ENCODE measurements at places on chromosomes 2 and 18.

GRCh38 chr2:10169581-10169980 lies 47.0 kb downstream of the RRM2 start:
- no peak for DNase-seq

DNA sequence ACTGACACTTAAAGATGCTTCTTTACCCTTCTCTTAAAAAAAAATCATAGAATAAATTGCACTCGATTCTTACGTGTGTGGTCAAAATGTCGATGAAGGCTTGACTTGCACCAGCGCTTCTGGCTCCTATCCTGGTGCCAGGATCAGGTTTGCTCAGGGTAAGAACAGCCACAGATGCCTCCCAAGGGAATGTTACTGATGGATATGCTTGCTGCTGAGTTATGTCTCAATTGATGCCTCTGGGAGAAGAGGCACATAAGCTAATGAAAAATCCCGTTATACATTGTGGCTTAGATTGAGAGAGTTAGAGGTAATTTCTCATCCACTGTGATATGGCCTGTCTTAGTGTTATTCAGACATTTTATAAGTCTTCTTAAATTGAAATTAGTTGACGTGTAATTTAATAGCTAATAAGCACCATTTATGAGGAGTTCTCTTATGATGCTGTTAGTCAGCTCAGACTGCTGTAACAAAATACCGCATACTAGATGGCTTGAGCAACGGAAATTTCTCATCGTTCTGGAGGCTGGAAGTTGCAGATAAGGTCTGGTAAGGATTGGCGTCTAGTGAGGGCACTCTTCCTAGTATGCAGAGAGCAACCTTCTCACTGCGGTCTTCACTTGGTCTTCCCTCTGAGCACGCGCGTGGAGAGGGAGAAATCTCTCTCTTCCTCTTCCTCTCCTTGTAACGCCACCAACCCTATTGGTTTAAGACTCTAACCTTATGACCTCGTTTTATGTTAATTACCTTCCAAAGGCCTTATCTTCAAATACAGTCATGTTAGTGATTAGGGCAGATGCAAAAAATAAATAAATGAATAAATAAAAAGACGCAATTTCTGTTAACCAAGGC lies 116.6 kb upstream of the NOSTRIN start:
- DNase-seq = no peak

DNA sequence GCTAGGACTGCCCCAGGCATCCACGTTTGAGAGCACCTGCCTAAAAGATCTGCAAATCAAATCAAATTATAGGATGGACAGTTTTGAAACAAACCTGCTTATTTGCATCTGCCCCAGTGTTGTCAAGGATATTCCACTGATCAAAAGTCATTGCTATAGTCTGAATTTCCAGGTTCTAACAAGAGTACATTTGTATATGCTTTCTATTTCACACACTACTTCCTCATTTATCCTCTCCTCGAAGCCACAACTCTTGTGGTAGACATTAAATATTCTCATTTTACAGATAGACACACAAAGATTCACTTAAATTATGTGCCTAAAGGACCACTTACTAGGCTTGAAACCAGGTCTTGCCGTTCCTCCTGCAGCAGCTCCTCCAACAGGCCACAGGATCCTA lies 11.9 kb upstream of the TET3 start:
- DNase-seq = no peak

DNA sequence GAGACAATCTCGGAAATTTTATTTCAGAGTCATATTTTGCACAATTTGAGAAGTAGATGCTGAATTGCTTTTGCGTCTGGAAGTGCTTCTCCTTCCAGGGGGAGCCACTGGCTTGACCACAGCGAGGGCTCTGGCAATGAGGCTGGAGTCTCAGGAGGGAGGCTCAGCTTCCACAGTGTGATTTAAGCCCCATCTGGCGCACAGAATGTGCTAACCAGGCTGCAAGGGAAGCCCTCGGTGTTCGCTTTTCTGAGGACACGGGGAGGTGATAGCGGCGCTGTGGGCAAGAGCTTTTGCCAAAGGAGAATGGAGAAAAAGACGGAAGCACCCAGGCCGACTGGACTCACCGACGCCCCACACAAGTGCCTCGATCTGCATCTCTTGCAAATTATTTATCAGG lies 52.4 kb downstream of the ADI1 start:
- DNase-seq = no peak

All from CD4-positive, alpha-beta T cell treated with Interleukin-4 for 4 hours (primary cell).